Left ventricle myocardium inferior (tissue), 1 donor: ENCODE measurements at places on chromosomes 2 and 18. TPM values are rescaled to one million over a fixed set of nuclear protein-coding genes. Genes with fewer than 3 reads are reported as not detected.

Gene ADAM23
- 61.2 TPM for total RNA-seq

Gene CDCA7
- 0.96 TPM for total RNA-seq

Gene CD28
- total RNA-seq: 0.77 TPM

Gene MAPK4
- total RNA-seq: 21.7 TPM

Gene MC4R
- total RNA-seq: not detected

Gene OXER1
- total RNA-seq: 0.36 TPM

Gene MYCN
- total RNA-seq: 0.38 TPM

Gene CROCC2
- total RNA-seq: not detected

Gene RPL31
- total RNA-seq: 803 TPM

- no peak for DNase-seq
Observed at GRCh38 chr2:134425724-134426496, 172.0 kb downstream of the MGAT5 start.

DNA sequence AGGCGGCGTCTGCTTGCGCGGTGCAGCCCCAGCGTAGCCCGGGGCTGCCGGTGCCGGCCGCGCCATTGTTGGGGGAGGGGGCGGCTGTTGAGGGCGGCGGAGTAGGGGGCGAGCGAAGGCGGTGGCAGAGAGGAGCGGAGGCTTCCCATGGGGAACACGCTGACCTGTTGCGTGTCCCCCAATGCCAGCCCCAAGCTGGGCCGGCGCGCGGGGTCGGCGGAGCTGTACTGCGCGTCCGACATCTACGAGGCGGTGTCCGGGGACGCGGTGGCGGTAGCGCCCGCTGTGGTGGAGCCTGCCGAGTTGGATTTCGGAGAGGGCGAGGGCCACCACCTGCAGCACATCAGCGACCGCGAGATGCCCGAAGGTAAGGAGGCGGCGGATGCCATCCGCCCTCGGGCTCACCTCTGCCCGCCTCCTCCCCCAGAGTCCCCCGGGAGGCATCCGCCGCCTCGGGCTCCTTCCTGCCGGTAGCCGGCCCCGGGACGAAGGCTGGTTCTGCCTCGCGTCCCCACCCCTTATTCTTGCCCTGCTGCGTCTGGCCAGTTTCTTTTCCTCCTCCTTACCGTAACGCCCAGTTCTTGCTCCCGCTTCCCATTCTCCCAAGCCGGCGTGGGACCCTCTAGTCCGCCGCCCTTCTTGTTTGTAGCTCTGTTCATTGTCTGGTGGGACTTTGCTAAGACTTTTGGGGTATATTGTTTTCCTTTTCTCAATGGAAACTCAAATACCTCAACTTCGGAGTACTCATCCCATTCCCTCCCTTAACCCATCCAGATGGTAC, 500 bp downstream of the CCNYL1 start:
- DNase-seq: peak; percentile 55

- DNase-seq: no peak
Observed at GRCh38 chr2:101521487-101521886, 46.6 kb upstream of the RFX8 start.

GRCh38 chr2:174634130-174635014, 36.8 kb upstream of the WIPF1 start:
- DNase-seq: no peak

- DNase-seq: no peak
Observed at GRCh38 chr18:10659000-10659399, 133.2 kb downstream of the NAPG start.

DNA sequence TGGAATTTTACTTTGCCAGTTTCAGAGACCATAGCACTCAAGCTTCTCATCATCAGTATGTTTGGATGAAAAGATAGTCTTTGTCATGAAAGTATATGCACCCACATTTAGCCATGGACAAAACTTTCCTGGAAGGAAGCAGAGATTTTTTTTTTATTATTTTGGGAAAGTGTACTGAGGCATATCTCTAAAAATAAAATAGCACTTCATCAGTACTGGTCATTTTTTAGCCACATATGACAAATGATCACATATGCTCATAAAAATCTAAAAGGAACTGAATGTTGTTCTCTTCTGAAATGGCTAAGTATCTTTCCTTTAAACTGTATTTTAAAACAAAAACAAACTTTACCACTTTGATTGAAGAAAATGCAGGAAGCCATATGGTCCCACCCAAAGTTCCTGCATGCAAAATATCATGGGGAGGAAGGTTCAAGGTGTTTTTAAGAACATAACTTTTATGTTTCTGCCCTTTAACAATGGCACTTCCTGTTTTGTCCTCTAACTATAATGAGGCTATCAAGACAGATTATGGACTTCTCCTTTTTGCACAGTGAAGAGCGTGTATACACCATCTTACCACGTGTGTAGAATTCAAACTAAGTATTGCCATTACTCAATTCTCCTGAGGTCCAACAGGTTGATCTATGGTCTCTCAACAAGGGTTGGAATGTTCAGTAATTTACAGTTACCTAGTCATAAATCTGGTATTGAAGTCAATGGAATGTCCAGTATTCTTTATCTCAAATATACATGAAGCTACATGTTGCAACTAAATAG, 77.1 kb upstream of the SLC39A10 start:
- no peak for DNase-seq

DNA sequence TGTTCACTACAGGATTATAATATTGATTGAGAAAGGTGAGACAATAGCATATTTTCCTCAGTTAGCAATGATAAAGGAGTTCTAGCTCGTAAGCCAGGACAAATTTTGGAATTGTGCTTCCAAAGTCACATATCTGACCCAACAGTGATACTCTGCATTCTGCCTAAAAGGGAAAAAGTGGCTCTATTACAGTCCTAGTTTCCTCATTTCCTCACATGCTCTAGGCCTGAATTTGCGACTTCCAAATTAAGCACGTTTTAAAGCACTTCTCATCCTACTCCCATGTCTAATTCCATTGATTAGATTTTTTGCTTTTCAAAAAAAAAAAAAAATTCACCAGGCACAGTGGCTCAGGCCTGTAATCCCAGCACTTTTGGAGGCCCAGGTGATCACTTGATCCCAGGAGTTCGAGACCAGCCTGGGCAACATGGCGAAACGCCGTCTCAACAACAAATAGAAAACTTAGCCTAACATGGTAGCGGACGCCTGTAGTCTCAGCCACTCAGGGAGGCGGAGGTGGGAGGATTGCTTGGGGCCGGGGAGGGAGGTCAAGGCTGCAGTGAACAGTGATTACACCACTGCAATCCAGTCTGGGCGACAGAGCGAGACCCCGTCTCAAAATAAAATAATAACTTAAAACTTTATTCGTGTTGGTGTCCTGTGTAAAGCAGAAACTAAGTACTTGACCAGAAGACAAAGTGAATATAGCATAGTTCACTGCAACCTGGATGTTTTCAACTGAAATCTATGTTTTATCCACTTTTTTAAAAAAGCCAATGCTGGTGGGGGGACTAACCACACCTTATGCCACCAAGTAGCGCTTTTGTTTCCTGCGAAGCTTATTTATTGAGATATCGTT, 1.5 kb downstream of the ESCO1 start:
- DNase-seq: no peak

DNA sequence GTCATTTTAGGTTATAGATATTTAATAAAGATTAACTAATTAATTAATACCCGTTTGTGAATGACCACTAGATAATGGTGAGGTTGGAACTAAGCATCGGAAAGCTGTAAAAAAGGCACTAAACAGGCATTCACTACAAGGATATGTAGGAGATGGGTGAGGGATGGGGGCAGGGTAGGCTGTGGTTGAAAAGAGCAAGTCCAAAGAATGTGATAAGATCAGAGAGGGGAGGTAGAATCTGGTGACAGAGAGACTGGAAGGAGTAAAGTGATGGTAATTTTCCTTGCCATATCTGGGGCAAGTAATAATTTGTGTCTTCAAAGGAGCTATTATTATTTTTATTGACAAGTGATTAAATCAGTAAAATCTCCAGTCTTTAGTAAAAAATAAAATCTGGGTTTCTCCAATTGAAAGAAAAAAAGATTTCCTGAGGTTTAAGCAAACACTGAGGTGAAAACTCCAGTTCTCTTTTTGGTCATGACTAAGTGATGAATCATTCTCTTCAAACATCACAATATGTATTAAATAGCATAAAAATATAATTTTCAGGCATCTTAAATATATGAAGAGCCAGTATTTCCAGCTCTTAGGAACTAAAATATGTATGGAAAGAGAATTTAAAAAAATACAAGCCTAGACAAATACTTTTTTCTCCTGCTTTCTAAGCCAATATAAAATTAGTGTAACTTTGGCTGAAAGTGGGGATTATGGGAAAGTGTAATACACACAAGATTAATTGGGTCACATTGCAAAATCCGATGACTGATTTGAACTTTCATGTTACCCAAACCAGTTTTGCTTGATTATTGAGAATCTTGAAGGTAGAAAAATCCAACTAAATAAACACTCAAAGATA, 259.1 kb upstream of the RBMS1 start:
- no peak for DNase-seq

DNA sequence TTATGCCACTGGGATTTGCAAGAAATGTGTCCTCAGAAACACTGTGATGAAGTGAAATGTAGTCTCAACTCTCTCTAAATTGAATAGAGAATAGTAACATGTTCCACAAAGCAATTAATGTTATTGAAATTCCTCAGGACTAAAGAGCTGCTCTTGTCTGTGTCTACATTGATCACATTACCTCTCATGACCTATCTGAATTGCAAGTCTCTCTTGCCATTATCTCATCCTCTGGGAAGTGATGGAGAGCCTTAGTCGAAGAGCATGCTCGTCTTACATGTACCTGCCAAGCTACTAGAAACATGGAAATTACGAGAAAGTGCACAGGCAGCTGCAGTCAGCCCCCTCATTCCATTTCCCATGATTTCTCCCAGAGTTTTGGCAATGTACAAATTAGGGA, 561.1 kb upstream of the ZNF804A start:
- DNase-seq: no peak

- no peak for DNase-seq
Observed at GRCh38 chr2:71783215-71783614, 329.9 kb downstream of the DYSF start.

GRCh38 chr2:149080971-149081370, 42.5 kb downstream of the LYPD6B start:
- DNase-seq: no peak

DNA sequence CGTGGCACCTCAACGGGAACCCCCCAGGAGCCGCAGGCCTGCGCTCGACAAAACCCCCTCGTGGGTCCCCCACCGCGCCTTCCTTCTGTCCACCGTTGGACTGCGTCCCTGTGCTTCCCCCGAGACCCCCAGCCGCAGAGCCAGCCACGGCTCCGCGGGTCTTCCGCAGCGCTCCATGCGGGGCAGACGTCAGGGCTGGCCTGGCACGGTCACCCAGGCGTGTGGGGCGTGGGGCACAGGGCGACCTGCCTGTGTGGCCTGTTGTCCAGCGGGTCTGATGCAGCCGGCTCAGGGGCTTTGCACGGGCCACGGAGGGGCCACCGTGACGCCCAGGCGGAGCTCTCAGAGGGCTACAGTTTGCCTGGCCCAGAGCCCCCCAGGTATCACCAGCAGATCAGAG, 11.0 kb downstream of the NFATC1 start:
- peak; percentile 13 for DNase-seq

DNA sequence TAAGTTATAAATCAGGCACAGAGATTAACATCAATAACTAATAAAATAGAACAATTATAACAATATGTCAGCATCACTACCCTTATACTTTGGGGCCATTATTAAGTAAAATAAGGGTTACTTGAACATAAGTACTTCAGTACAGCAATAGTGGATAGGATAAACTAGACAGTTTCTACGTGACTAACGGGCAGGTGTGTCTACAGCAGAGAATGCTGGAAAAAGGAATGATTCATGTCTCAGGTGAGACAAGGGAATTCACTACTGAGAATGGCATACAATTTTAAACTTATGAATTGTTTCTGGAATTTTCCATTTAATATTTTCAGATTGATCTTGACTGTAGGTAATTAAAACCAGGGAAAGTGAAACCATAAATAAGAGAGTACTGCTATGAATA, 5.5 kb downstream of the WDR75 start:
- DNase-seq: no peak

DNA sequence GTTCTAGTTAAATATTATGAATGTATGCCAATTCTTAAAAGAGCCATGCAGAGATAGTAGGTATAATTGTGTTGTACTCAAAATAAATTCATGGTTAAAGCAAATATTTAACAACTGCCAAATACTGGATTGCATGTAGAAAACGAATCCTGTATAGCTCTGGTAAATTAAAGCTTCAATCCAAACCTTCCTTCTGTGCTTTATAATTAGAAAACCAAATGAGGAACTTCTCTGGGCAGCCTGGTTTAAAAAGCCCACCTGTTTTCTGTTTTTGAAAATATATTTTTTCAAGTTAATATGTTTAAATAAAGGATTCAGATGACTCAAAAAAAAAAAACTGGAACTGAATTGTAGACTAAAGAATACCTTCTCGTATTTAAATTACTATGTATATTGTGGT, 48.3 kb upstream of the ITGA4 start:
- no peak for DNase-seq
